Frontal cortex (tissue), 4 donors: ENCODE measurements at places on chromosomes 1 and 21. TPM values are rescaled to one million over a fixed set of nuclear protein-coding genes. Genes with fewer than 3 reads are reported as not detected.
A peak's percentile ranks its signal among the peaks of the same experiment; 100 is the strongest.

GRCh38 chr1:204649721-204650521, 35.6 kb downstream of the LRRN2 start:
- no peak for DNase-seq

DNA sequence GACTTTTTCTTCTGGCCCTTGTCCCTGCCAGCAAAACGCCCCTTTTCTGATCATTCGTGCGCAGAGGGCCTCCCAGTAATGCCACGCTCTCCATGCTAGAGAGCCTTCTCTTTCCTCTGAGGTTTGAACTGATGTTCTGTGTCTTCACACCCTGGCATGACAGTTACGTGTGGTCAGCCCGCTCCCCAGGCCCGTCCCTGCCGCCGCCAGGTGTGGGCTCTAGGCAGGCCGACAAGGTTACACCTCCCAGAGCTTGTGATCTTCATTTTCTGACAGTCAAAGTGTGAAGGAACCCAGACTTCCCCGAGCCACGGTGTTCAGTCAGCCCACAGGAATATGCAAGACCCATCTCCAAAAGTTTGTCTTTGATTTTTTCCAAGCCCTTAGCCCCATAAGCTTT, 265.6 kb downstream of the TM2D1 start:
- DNase-seq, result no peak

GRCh38 chr1:57204942-57205787, 218.7 kb downstream of the DAB1 start:
- peak; percentile 3 for DNase-seq

GRCh38 chr1:237492359-237492758, 398.4 kb downstream of the ZP4 start:
- no peak for DNase-seq

DNA sequence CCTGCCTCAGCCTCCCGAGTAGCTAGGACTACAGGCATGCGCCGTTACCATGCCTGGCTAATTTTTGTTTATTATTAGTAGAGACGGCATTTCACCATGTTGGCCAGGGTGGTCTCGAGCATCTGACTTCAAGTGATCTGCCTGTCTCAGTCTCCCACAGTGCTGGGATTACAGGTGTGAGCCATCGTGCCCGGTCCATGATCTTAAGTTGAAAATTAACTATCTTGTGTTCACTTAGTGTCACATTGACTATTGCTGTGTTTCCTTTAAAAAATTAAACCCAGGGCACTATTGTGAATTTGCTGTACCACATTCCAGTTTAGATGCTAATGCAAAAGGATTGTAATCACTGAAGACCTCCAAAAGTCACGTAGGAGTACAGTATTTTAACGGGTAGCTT, 14.1 kb downstream of the CMPK1 start:
- no peak for DNase-seq

- DNase-seq, result no peak
Measured at GRCh38 chr1:29713857-29714256, 477.5 kb downstream of the PTPRU start.

GRCh38 chr1:193437785-193438184, 251.4 kb upstream of the B3GALT2 start:
- DNase-seq, result no peak

- DNase-seq, result peak; percentile 8
Measured at GRCh38 chr1:90579212-90579802, 137.8 kb downstream of the BARHL2 start.

DNA sequence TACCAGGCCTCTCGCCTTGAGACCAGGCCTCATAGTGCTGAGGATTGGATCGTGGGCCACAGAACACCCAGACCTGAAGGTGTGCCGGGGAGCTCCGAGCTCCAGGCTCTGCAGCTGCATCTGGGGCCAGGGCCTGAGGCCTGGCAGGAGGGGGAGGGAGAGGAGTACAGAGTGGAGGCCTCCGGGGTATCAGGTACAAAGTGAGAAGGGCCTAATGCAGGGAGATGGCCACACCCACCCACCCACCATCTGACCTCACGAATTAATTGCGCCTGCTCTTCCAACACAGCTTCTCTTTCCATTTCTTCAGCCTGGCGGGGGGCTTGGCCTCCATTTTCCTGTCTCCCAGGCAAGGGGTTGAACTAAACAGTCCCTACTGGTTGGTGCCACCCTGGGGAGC, 99.4 kb upstream of the ARHGEF16 start:
- no peak for DNase-seq

DNA sequence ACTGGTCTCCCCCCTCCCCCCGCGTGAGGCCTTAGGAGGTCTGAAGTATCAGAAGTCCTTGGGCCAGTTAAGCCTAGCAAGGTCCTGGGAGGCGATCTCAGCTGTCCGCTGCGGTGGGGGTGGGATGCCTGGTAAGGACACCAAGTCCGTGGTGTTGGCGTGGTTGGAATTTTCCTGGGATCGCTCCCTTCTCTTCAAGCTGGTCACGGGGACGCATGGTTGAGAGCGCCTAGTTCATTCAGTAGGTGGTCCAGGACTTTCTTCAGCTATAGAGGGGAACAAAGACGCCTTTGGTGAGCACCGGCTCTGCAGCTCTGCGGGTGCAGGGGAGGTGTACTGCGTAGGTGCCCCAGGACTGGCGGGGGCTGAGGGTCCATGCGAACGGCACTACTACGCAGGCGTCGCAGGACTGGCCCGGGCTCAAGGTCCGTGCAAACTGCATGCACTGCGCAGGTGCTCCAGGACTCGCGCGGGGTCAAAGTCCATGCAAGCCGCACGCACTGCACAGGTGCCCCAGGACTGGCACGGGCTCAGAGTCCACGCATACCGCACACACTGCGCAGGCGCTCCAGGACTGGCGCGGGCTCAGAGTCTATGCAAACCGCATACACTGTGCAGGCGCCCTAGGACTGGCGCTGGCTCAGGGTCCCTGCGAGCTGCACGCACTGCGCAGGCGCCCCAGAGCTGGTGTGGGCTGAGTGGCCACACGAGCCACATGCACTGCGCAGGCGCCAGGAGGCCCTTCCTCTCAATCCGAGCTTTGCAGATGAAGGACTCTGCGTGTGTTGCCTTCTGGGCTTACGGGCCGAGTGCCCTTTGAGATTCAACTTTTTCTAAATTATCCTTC, 36.6 kb upstream of the HMGN1 start:
- DNase-seq, result peak; percentile 71

- DNase-seq, result no peak
Measured at GRCh38 chr1:192442736-192443135, 125.9 kb downstream of the RGS21 start.

The OVAAL gene
- total RNA-seq, result not detected
